ENCODE measurements at places on chromosomes 11 and 22. TPM values are rescaled to one million over a fixed set of nuclear protein-coding genes. Genes with fewer than 3 reads are reported as not detected.
A peak's percentile ranks its signal among the peaks of the same experiment; 100 is the strongest.

Gene APOA4
- not detected for total RNA-seq

Gene RAB36
- total RNA-seq: 0.74 TPM

Gene MYBPC3
- total RNA-seq: 2,596 TPM

Gene CRYBA4
- total RNA-seq: not detected

Gene THY1
- total RNA-seq: 1.5 TPM

Gene SLC22A6
- not detected for total RNA-seq

Gene SLC5A12
- not detected for total RNA-seq

Gene TUBA8
- 298 TPM for total RNA-seq

Gene KDELR3
- total RNA-seq: 4.2 TPM

Gene LBHD1
- total RNA-seq: 1.7 TPM

Gene DNAJB7
- not detected for total RNA-seq

Gene PKP3
- 0.84 TPM for total RNA-seq

Gene IGLL1
- total RNA-seq: not detected

Gene MUC5AC
- total RNA-seq: not detected

Gene PLAAT5
- total RNA-seq: 1.5 TPM

DNA sequence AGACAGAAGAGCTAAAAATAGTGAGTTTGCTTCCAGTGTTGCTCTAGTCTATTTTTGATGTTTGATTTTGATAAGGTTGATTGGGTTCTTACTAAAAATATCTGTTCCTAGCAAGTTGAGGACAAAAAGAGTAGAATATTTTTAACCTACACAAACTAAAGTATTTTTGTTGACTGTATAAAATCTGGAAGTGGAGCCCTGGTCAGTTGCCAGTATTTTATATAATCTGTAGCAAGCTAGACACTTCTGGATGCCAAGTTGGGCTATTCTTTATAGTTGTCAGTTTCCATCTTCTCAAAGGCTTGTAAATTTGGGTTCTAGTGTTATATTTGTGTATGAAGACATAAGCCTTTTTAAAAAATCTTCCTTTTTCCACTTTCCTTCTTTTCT, 56.7 kb downstream of the HSD17B12 start:
- no peak for DNase-seq

GRCh38 chr11:2750682-2751522, 51.1 kb upstream of the KCNQ1OT1 start:
- DNase-seq: peak; percentile 37

DNA sequence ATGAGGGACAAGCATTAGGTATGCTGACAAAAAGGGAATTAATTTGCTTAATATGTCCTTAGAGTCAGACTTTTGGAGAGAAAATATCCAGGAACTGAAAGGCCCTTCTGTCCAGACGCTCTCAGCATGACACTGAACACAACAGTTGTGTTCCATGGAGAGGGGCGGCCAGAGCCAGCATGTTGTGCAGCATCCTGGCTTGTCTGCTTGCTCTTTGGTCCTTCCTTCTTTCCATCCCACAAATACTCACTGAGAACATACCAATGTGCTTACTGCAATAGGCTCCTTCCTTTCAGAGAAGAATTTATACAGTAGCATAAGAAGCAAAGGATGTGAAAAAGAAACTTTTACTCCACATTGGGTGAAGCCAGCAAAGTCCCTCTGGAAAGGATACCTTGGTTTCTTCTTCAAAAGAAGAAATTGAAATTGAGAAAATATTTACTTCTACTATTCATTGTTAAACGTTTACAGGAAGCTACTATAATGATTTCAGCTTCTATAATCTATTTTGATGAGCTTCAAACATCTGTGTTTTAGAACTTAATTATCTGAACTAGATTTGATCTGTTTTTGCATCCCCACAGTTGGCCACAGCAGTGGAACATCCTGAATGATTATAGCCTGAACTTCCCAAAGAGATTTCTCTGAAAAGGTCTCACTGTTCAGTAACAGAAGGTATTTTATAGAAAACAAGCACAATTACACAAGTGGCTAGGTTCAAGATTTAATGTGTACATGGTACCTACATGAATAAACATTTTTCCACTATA, 304.1 kb upstream of the PITPNB start:
- no peak for DNase-seq

DNA sequence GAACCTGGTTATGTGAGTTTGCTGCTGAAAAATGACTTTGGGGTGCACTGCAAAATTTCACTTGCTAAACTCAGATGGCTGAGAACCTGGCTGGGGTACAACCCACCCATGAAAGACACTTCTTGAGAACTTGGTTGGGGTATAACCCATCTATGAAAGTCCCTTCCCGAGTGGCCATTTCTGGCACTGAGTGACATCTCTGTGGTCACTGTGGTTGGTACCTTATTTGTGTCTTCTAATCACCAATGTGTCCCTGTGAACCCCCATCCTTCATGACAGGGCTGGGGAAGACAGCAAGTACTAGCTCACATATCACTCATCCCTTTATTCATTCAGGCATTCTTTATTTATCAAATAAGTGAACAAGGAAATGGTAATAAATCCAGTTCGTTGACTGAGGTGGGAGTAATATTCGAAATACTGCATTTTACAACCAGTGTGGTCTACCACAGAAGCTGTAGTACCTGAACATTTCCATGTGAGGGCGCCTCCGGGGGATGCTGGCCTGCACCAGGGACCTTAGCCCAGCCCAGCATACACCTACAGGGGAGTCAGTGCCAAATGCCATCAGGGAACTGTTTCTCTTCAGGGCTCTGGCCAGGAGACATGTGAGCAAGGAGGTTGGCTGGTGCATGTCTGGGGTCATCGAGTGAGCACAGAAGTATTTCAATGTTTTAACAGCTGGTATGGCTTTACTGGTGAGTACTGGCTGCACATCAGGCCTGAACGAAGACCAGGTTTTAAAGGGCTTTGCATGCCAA, 122.1 kb downstream of the CSNK2A3 start:
- no peak for DNase-seq

DNA sequence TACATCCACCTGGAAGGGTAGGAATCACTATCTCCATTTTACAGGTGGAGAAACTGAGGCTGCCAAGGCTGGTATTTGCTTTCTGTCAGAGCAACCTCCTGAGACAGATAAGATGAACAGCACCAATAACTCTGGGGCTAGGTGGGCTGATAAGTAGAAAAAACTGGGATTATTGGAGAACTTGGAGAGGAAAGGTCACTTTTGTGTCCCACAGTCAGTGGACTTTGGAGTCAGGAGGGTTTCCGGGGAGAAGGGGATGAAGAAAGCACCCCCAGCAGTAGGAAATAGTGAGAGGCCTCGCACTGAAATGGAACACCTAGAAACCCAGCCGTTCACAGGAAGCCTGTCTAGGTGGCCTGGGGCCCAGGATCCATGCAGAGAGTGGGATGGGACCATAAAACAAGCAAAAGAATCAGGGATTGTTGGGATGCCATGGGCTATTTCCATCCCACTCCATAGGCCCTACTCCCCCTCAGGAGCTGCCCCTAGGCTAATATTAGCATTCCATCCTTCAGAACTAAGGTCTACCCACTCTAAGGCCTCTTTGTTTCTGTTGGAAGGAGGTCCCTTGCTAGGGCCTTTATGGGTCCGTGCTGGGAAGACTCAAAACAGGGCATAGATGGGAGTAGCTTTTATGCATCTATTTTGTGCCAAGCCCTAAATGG, 31.0 kb upstream of the FCHSD2 start:
- DNase-seq: no peak

- no peak for DNase-seq
Observed at GRCh38 chr11:11913395-11913794, 71.6 kb downstream of the USP47 start.

- no peak for DNase-seq
Observed at GRCh38 chr11:119421351-119421750, 1.6 kb downstream of the THY1 start.

GRCh38 chr11:92457250-92457649, 232.6 kb downstream of the FAT3 start:
- no peak for DNase-seq

- peak; percentile 93 for DNase-seq
Observed at GRCh38 chr11:130448416-130449309, at the start of gene ADAMTS15. ADAMTS15 (plus strand) TSS chr11:130448645; CDS start chr11:130448974, 329 bp downstream.

GRCh38 chr11:94885133-94885532, 88.2 kb downstream of the CWC15 start:
- DNase-seq: no peak

DNA sequence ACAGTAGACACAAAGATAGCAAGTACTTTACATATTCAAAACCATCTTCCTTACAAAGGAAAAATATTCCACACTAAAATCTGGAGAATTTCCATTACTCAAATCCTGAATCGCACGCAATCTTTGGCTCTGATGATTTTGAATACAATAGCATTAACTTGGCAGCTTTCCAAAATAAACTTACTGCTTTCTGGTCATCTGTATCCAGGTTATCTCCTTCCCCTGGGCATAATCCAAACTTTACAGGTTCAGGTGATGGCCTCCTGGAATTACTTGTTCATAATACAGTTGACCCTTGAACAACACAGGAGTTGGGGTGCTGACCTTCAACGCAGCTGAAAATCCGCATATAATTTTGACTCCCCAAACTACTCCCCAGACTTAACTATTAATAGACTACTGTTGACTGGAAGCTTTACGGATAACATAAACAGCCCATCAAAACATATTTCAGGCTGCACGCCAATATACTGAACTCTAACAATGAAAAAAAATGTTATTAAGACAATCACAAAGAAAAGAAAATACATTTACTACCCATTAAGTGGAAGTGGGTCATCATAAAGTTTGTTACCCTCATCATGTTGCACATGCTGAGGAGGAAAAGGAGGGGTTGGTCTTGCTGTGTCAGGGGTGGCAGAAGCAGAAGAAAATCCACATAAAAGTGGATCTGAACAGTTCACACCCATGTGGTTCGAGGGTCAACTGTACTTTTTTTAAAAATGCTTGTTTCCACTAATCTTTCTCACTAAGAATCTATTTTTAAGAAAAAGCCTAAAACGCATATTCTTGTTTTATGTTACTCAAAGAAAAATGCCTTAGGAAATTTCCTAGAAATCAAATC, 6.5 kb downstream of the MTMR2 start:
- no peak for DNase-seq

DNA sequence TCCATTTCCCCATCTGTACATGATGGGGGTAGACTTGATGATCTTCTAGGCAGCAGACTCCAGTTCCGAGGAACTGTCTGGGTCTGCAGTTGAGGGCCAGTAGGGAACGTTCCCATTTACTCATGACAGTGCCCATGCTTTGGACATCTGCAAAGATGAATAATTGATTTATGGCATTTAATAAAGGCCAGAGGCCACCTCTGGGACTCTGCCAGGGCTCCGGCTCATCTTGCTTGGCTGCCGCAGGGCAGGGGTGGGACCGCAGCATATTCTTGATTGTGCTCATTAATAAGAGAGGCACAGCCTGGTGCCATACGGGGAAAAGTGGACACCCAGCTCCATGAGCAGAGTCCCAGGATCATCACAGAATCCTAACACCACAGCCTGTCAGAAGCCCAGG, 28.1 kb upstream of the KLHL35 start:
- no peak for DNase-seq

- DNase-seq: no peak
Observed at GRCh38 chr11:120326228-120326627, 1.1 kb downstream of the TLCD5 start.

DNA sequence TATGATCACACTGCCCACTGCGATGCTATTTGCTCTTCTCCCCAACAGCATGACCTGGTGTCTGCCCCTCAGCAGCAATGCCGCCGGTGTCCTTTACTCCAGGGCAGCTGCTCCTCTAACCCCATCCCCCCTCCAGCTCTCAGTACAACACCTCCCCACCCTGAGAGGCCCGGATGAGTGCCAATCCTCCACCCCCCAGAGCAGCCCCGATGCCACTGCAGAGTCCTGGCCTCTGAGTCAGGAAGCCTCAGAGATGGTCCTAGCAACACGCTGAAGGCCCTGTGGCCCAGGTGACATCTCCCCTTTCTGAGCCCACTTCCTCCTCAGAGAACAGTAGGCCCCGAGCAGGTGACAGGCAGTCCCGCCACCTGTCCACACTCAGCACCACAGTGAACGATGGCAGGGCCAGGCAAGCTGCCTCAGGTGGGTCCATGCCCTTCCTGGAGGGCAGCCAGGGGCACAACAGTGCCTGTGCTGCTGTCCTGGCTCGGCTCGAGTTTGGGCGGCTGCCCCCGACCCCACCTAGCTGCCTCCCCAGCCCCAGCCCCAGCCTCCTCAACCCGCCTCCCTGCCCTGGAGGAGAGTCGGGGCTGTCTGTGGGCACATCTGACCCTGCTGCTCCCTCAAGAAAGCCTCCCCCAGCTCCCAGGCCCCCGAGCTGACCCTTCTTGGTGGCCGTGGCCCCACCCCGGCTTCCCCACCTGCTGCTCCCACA, 3.9 kb upstream of the NDUFS8 start:
- DNase-seq: no peak

- no peak for DNase-seq
Observed at GRCh38 chr11:134562941-134563471, 151.0 kb upstream of the B3GAT1 start.

GRCh38 chr11:106398502-106399075, 321.1 kb downstream of the AASDHPPT start:
- DNase-seq: no peak

DNA sequence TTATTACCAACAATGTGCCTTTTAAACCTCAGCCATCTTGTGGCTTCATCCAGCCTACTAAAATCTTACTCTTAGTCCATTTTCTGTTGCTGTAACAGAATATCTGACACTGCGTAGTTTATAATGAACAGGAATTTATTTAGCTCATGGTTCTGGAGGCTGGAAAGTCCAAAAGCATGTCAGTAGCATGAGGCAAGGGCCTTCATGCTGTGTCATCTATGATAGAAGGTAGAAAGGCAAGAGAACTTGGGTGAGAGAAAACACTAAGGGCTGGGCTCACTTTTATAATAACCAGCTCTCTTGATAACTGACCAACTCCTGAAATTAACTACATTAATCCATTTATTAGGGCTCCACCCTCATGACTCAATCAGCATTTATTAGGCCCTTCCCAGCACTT, 13.5 kb downstream of the BTBD10 start:
- no peak for DNase-seq

- DNase-seq: no peak
Observed at GRCh38 chr11:128365044-128365443, 222.3 kb downstream of the ETS1 start.

GRCh38 chr22:42549331-42550060, 4.3 kb upstream of the SERHL2 start:
- no peak for DNase-seq

Measured in left ventricle myocardium superior (tissue), 1 donor.